ENCODE measurements at places on chromosomes 16 and 17.

DNA sequence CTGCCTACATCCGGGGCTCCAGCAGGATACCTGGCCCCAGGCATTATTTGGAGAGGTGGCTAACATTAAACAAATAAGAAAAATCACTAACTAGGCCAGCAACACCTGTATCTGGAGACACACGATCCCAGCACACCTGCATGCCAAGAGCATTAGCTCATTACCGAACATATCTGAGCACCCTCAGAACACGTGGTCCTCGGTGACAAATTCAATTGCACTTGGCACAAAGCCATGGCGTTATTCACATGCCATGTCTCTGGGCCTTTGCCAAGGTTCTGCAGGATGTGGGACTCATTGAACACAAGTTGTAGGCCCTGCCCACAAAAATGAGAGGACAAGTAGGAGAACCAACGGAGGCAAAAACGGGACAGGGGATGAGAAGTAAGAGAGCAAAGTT lies 552.3 kb downstream of the TOX3 start:
- DNase-seq, result no peak

DNA sequence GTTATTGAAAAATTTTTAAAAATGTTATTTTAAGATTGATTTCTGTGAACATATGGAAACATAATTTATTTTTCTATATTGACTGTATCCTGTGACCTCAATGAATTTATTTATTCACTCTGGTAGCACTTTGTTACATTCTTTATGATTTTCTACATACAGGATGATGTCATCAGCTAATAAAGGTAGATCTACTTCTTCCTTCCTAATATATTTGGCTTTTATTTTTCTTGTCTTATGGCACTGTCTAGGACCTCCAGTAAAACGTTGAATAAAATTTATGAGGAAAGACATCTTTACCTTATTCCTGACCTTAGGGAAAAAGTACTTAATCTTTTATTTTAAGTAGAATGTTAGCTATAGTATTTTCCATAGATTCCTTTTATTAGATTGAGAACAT lies 78.8 kb upstream of the MAF start:
- no peak for DNase-seq

DNA sequence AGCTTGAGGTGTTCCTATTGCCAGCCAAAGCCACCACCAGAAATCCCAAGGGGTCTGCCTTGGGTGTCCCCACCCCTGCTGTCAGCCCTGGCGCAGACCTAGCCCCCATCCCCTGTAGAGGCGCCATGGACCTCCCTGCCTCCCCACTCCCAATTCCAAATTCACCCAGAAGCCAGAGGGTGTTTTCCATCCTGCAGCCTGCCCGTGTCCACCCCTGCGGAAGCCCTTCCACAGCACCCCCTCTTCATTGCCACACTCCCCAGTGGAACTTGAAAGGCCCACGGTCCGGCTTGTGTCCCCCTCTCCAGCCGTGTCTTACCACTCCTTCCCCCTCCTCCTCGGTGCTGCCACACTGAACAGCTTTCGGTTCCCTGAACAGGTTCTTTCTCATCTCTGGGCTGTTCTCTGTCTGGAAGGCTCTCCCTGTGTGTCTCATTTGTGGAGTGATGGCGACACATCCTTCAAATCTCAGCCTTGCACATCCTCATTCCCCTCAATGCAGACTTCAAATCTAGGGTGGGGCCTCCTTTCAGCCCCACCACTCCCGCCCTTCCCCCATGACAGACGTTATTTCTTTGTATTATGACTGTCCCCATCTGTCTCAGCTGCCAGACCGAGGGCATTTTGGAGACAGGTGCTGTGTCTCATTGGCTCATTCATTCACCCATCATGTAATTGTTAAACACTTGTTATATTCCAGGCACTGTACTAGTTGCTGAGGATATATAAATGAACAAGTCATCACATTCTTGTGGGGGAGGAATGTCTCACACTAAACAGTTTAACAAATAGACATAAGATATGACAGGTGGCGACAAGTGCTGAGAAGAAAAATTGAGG lies 36.3 kb downstream of the ADGRG5 start:
- no peak for DNase-seq

DNA sequence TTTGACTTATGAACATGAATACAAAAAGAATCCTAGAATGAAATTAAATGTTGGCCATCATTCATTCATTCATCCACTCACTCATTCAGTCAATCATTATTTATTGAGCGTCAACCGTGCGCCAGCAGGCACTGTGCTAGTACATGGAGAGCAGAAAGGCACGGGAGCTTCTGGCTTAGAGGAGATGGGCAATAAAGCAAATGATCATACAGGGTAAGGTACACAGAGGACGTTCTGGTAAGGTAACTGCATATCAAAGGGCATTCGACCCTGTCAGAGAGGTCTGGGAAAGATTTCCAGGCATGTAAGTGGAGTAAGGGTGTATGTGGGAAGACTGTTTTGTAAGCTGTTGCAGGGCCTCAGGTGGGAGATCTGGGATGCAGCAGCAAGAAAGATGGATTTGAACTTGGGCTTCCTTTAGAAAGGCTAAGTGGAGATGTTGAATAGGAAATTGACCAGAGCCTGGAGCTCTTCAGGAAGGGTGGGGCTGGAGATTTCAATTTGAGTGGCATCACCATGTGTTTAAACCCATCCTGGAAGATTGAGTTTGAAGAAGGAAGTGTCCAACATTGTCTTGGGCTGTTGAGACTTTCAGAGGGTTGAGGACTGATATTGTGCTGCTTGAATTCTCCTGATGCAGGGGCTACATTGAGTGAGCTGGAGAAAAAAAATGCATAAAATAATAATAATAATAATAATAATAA lies 2.8 kb upstream of the MSI2 start:
- no peak for DNase-seq

DNA sequence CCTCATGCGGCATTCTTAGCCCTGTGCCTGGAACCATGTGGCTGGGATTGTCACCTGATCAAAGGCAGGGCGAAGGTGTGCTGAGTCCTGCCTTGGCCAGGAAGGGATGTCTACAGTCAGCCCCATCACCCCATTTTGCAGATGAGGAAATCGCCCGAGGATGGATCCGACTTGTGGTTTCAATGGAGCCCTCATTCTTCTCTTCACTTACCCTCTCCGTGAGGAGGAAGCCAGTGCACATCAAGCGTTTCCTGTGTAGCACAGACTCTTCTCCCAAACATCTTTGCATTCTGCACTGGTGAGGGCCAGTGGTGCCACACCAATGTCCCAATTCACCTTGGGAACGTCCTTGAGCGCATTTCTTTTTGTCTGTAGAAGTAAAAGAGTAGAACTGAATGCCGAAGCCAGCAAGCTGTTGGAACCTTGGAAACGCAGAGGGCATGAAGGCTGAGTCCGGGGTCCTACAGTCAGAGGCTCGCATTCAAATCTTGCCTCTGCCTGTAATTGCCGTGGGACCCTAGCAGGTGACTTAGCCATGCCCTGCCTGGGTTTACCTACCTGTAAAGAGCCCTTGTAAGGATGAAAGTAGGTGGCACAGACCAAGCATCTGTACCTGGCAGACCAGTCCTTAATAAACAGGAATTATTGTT lies 85.4 kb downstream of the IRF8 start:
- no peak for DNase-seq

- DNase-seq, result no peak
Measured at GRCh38 chr16:67163164-67163998, 1.2 kb upstream of the HSF4 start.

GRCh38 chr16:86048221-86048620 lies 149.3 kb downstream of the IRF8 start:
- no peak for DNase-seq

DNA sequence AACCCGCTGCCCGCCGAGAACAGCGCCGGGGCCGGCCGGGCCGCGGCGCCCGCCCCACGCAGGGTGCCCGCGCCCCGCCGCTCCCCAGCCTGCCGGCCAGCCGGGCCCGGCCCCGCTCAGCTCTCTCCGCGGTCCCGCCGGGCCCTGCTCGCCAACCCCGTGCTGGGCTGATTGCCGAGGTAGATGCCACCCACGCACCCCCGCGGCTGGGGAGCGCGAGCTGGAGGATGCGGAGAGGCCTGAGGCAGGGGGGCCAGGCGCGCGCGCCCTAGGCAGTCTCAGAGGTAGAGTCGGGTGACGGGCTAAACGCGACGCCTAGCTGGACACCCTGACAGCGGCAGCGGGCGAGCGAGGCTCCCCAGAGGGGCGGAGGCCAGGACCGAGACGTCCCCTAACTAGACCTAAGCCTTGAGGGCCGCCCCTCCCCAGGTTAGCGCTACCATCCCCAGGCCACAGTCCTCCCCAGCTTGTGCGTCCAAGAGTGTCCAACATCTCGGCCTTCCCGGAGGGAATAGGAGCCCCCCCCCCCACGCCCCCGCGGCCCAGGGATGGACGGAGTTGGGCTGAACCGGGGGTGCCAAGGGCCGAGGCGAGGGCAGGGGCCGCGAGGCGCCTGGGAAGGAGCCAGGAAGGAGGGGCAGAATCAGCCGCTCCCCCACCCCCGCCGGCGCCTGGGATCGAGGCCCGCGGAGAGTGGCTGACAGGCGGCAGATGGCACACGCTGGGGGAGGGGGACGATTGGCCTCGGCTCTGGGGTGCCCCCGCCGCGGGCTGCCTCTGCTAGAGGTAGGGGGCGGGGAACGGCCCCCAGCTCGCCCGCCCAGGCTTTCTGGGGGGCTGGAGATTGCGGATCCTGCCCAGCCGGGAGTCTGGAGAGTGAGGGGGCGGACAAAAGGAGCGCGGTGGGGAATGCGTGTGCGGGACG lies 2.5 kb upstream of the ZNF423 start:
- DNase-seq, result no peak

Measured in activated gamma-delta T cell treated with Interleukin-2 at 50 U/mL for 16 hours (primary cell).